ENCODE measurements at places on chromosomes 3 and 15. TPM values are rescaled to one million over a fixed set of nuclear protein-coding genes. Genes with fewer than 3 reads are reported as not detected.

DNA sequence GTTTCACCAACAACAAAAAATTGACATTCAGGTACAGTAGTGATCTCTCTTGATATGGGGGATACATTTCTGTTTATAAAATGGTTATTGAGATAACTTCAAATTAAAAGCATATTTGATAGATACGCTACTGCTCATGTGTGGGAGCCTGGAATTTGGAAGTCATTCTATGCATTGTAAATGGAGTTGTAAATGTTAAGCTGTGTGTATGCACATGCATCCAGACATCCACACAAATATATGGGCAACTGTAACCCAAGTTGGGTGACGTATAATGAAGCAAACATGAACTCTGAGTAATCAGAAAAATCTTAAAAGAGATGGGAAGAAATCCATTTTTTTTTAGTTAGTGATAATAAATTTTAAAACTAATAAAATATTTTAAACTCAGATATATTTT lies 9.8 kb downstream of the KLHL24 start:
- DNase-seq = no peak

GRCh38 chr3:62197350-62198012 lies 175.9 kb downstream of the FEZF2 start:
- DNase-seq = no peak

DNA sequence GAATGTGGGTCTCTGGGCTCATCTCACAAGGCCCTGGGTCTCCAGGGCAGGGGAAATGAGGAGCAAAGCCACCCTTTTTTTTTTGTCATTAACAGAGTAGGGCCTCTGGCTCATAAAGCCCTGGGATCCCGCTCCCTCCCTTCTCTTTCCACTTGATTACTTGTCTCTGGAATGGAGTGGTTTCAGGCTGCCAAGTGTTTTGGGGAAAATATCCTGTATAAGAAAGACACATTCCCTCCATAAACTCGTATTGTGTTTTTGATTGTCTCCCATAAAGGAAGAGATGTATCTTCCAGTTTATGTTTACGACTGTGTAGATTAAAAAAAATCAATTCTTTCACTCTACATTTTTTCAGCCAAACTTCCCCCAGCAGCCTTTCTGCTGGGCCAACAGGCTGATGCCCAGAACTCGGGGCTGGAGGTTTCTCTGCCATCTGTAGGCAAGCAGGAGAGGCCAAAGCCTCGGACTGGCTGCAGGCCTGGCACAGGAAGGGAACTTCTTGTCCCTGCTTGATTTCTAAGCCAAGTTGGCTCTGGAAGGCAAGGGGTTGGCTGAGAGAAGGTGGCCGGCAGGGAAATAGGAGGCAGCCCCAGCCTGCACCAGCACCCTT lies 49.4 kb upstream of the INSYN1 start:
- DNase-seq = no peak

DNA sequence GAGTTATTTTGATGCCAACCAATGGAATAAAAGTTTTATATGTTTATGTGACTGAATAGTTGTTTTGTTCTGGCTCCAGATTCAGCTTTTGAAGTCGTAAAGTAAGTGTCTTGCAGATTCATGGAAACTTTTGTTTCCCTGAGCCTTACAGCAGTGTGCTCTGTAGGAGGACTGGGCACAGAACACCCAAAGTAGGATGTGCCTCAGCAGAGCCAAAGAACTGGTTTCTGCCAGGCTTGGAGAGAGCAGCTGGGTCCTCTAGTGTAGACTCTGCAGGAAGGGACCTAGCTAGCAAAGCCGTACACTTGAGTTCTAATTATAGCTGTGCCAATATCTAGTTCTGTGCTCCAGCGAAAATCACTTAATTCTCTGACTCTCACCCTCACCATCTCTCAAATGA lies 261.2 kb upstream of the DNAJC19 start:
- DNase-seq = no peak

DNA sequence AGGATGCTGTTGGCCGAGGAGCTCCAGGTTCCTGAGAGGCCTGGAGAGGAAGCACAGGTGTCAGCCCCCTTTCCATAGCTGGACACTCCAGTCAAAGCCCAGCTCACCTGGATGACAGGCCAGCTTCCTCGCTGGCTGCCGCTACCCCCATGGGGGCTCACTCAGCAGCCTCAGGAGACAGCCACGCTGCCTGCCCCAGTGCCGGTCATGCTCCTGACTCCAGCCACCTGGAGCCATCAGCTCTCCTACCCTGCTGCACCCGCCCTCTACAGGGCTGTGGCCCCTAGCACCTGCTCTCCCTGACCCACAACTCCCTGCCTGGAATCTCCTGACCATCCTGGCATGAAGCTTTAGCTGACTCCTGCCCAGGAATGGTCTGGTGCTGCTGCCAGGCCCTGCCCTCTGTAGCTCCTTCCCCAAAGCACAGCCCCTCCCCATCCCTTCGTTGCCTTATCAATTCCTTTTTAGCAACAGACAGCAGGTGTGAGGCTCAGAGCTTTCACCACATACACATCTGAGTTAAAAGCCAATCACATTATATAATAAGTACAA lies 94.2 kb downstream of the NUP210 start:
- no peak for DNase-seq

- DNase-seq = no peak
Observed at GRCh38 chr3:21551019-21551418, 200.0 kb downstream of the ZNF385D start.

GRCh38 chr15:85479071-85479647 lies 98.8 kb downstream of the AKAP13 start:
- no peak for DNase-seq

DNA sequence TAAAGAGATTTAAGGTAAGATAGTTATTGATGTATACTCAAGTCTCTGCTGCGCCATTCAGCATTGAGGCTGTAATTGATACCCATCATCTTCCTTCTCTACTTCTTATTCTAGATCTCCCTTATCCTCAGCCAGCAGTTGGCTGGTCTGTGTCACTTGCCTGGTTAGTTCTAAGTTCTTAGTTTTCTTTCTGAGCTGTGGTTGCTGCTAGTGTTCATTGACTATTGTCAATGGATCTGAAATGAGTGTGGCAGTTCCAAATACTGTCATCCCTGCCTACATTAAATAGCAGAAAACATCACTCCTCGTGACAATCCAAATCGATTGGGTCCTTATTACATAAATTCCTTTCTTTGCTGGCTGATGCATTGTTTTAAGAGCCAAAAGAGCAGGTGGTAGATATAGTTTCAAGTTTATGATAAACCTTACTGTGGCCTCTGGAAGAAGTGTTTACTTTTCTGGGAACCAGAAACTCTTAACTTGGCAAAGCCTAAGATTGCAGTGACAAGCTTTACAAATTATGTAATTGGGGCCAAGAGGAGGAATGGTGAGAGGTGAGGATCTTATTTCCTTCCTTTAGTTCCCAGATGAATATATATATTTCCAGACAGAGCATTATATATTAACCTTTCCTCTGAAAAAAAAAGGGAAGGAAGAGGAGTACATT lies 168.0 kb downstream of the GMNC start:
- no peak for DNase-seq

DNA sequence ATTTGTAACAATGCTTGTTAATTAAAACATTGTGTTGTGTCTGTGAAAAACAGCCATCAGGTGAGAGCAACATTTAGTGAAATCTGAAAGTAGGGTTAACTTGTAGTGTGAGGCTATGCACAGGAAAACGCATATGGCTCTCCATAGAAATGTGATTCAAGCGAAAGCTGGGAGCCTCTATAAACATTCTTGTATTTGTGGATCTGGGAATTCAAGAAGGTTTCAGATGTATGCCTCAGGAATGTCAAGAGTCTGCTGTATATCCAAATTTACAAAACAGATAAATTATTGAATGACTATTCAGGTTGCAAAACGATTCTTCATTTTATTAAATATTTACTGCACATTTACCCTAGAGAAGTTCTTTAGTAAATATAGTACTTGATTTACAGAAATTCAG lies 166.0 kb downstream of the THSD4 start:
- DNase-seq = no peak

DNA sequence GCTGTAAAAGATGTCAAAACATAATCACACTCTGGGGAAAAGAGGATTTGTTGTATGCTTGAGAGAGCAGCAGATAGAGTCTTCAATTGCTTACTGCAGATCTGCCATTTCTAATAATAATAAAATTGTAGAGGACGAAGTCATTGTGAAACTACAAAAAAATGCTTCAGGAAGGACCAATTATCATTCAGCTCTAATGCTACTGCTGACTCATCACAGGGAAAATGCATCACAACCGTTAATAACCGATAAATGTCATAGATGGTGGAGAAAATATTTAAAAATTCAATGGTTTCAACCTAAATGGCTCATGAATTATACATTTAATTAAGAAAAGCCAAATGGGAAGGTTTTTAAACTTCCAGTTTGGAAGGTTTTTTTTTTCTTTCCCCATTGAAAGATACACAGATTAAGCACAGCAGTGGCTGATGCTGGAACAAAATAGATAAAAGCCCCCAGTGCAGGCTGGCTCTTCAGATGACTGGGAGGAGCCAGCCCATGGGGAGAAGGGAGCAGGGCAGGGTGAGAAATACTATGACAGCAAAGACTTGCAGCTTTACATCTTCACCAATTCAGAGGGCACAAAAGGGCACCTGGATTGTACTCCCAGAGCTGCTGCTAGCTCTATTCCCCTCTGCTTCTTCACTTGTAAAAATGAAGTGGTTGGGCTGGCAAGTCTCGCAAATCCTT lies 196.1 kb downstream of the CNTN6 start:
- no peak for DNase-seq

DNA sequence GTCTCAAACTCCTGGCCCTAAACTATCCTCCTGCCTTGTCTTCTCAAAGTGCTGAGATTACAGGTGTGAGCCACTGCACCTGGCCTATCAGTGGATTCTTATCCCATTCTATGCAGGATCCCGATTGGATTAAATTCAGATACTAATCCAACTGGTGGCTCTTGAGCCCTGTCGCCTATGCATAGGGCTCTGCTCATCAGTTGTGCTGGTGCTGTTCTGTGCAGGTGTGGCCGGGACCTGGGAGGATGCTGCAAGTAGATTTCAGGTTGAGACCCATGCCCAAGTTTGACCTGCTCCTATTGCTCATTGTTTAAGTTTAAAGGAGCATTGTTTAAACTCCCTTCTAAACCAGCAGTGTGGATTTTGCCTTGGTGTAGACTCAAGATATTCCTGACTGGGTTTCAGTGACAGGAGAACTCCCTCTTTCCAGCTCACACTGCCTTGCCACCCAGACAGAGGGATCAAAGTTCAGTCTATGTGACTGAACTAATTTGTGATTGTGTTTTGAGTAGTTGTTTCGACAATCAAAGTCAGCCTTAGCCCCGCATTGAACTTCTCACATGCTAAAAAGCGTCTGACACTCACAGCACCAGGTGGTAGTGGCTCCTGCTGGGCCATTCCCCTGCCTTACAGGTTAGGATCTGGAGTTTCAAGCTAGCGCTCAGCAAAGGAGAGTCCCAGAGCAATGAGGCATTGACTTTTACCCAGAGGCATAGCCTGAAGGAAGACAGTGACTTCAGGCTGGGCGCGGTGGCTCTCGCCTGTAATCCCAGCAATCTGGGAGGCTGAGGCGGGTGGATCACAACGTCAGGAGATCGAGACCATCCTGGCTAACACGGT lies 45.0 kb upstream of the PIK3CB start:
- no peak for DNase-seq

RBMS3 gene
- 1.1 TPM for total RNA-seq

COL6A6 gene
- total RNA-seq = not detected
